Stimulated activated CD4-positive, alpha-beta T cell treated with anti-CD3 and anti-CD28 coated beads, Interleukin-1b, Interleukin-23, amount 100 ng/mL, for 48 hours (primary cell): ENCODE measurements at places on chromosomes 3 and 15.

GRCh38 chr3:150168698-150169097, 198.0 kb upstream of the PFN2 start:
- no peak for DNase-seq

GRCh38 chr3:30779686-30780287, 114.7 kb downstream of the GADL1 start:
- DNase-seq: no peak

GRCh38 chr15:93852761-93853160, 378.6 kb upstream of the MCTP2 start:
- DNase-seq: no peak

DNA sequence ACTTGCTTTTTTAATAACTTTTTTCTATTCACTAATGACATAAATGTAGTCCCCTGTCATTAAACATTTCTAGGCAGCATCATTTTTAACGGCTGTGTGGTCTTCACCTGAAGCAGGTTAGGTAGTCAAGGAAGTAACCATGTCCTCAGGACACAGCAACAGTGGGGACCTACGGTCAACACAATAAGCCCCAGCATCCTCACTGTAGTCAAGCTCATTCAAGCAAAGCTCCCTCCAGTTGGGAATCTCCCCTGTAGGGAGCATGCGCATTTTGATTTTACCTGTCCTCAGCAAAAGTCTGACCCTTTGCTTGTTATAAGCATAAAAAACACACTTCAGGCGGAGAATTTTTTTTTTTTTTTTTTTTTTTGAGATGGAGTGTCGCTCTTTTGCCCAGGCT, 151.4 kb downstream of the SHQ1 start:
- no peak for DNase-seq

- DNase-seq: no peak
Measured at GRCh38 chr15:95591886-95592285, 738.6 kb upstream of the NR2F2 start.

GRCh38 chr3:31436830-31437229, 95.9 kb upstream of the STT3B start:
- DNase-seq: no peak

- no peak for DNase-seq
Measured at GRCh38 chr15:28979208-28979841, 93.6 kb downstream of the APBA2 start.

DNA sequence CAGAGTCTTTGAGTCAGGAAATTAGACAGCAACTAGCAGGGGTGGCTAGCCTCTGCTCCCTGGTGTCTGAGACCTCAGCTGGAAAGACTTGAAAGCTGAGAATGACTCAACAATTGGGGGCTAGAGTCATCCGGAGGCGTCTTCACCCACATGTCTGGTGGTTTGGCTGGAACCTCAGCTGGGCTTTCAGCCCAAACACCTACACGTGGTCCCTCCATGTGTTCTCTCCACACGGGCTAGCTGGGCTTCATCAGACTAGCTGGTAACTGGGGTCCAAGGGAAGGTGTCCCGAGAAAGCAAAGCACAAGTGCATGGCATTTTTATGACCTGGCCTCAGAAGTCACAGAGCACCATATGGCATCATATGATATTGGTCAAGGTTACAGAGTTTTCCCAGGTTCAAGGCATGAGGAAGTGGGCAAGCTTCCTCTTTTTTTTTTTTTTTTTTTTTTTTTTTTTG, 19.9 kb upstream of the ABHD2 start:
- peak; percentile 66 for DNase-seq

DNA sequence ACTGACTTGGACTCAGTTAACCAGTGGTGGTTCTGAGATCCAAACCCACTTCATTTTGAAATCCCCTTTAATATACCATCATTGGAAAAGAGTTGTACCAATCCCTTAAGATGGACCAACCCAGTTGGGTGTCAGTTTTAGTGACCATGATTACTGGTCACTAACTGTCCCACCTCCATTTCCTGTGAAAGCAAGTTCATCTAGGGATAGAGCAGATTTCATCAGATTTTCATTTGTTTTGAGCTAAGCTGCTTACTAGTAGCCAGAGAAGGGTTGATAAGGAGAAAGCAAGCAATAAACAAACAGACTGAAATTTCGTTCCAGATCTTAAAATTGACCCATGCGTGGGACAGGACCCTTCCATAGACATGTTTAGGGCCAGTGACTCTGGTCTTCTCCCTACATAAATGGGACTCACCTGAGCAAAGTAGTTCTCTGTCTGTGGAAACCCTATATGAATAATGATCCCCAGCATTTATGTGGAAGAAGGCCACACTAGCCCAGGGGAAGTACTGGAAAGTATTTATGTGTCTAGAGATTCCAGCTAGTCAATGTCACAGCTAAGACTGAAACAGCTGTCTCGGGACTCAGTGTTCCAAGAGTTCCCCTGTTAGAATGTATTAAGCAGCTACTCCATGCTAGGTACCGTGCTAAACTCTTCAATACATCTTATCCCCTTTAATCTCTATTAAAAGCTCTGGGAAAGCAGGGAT, 196.0 kb upstream of the BCL6 start:
- no peak for DNase-seq

- DNase-seq: no peak
Measured at GRCh38 chr3:53194210-53195065, 33.4 kb downstream of the PRKCD start.

DNA sequence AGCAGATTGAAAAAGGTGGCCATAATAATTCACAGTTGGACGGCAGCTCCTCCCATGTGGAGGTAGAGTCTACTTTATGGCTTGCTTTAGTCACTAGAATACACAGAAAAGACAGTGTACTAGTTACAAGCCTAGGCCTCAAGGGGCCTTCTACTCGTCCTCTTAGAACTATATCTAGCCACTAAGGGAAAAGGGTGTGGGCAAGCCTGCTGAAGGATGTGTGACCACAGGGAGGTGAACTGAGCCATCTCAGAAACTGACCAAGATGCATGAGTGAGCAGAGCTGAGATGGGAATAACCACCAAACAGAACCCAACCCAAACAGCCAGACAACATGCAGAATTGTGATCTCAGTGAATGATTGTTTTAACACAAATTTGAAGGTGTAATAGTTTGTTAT, 335.6 kb upstream of the LMCD1 start:
- DNase-seq: no peak

GRCh38 chr3:110261141-110261540, 810.5 kb upstream of the NECTIN3 start:
- no peak for DNase-seq

DNA sequence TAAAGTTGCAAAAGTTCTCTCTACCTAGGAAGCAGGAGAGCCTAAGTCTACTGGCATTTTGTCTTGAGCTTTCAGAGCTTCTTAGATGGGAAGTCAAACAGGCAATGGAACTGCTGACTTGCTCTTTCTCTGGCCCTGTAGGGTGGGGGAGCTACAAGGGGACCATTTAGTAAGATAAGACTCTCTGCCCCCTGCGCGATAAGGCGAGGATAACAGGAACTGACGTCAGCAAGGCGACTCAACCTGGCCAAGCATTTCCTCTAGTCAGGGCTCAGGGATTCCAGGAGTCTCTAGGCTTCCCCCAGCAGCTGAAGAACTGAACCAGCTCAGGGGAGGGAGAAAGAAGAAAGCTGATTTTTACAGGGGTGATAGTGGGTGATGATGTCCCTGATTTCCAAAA, 5.8 kb downstream of the RARB start:
- DNase-seq: no peak

GRCh38 chr3:58988041-58988440, 61.8 kb downstream of the CFAP20DC start:
- no peak for DNase-seq

- no peak for DNase-seq
Measured at GRCh38 chr3:35537265-35537664, 102.1 kb upstream of the ARPP21 start.

DNA sequence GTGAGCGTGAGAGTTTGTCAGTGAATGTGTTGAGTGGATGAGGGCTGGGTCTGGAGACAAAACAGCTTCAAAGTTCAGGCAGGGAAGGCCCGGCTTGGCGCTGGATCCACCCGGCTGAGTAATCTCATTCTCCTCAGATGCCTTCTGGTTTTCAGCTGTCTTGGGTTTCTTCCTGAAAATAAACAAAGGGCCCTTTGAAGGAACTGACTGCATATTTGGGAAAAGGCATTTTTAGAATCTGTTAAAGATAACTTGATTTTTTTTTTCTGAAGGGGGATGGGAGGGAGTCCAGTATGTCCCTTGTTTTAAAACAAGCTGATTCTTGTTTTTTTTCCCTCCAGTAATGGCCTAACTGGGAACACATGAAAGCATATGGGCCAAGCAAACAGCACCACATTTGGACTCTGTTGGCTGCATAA, 86.4 kb downstream of the TIGIT start:
- DNase-seq: no peak

DNA sequence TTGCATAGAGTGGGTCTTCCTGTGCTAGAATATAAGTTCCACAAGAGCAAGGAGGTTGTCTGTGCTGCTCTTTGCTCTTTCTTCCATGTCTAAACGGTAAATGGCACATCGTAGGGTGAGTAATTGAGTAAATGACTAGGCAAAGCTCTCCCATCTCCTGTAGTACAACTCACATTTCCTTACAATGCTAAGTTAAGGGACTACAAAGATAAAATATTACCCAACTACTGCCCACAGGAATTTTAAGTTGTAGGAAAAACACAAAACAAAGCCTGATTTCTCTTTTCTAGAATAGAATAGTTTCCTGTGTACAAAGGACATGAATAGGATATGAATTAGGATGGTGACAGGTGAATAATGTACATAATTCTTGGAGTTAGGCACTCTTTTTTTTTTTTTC, 19.9 kb upstream of the LRIG1 start:
- DNase-seq: no peak

GRCh38 chr15:72047020-72047419, 70.9 kb downstream of the MYO9A start:
- DNase-seq: no peak

DNA sequence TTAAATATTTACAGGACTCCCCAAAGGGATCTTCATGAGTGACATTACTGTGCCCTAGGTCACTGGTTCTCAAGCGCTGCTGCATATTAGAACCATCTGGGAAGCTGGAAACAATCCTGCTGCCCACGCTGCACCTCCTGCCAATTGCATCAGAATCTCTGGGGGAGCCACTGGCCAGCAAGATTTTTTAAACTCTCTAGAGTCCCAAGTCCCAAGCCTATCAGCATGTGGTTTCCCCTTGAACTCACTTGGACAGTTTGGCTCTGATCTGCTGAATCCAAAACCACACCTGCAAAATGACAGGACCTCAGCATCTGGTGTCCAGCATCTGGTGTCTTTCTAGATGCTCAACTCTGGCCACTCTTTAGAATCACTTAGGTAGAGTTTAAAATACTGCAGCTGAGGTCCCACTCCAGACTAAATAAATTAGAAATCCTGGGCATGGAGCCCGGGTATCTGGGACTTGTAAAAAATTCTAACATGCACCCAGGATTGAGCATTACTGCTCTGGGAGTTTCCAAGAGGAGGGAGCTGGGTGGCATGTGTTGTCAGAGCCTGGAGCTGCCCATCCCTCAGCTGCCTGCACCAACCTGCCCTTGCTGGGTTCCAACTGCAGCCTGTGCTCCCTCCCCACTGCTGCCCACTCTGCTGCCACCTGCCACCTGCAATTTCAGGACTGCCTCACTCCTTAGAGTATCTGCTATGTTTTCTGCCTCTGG, 311.3 kb downstream of the SLC9A9 start:
- DNase-seq: no peak

DNA sequence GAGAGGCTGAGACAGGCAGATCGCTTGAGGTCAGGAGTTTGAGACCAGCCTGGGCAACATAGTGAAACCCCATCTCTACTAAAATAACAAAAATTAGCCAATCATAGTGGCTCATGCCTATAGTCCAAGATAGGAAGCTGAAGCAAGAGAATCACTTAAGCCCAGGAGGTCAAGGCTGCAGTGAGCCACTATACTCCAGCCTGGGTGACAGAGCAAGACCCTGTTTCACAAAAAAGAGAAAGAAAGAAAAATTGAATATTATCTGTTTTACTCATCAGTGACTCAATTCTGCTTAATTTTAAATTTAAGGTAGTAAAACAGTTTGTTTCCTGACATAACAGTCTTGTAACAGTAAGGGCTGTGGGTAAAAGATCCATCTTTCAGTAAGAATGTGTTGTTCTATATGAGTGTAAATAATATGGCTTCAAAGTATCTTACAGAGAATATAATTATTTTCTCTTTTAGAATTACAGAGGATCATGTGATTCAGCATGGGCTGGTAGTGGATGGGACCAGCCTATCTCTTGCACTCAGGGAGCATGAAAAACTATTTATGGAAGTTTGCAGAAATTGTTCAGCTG, 85.8 kb downstream of the ATP11B start:
- DNase-seq: no peak

- DNase-seq: no peak
Measured at GRCh38 chr3:133865136-133865855, 30.4 kb downstream of the RAB6B start.
